ENCODE measurements at places on chromosomes 4 and X.
A peak's percentile ranks its signal among the peaks of the same experiment; 100 is the strongest.

DNA sequence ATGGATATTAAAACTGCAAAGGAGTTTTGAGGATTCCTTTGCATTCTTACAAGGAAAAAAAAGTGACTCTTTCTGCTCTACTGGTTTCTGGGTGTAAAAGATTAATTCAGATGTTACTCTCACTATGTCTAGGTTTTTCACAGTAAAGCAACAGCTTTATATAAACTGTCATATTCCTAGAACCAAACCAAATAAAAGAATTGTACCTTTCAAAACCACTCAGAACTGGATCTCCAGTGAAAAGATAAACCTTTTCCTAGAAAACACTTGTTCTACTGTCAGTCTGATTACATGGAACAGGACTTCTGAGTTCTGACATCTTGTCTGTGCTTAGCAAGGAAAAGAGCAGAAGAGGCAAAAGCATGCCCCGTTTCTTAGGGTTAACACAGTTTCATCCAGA, 5.0 kb upstream of the PPID start:
- no peak for DNase-seq
- H3K27me3 ChIP-seq, result peaks cover 43% of the 10 kb centered on the region

- H3K4me3 ChIP-seq, result no peak overlapping the region
- no peaks in the 10 kb centered on the region for H3K27me3 ChIP-seq
- no peaks in the 10 kb centered on the region for H3K4me1 ChIP-seq
- DNase-seq, result no peak
- H3K36me3 ChIP-seq, result no peaks in the 10 kb centered on the region
- no peak overlapping the region for H3K27ac ChIP-seq
Measured at GRCh38 chrX:150062292-150063137, 124.2 kb upstream of the EOLA2 start.

- no peaks in the 10 kb centered on the region for H3K27me3 ChIP-seq
- no peak for DNase-seq
- H3K36me3 ChIP-seq, result no peaks in the 10 kb centered on the region
- no peaks in the 10 kb centered on the region for H3K4me1 ChIP-seq
- no peak overlapping the region for H3K4me3 ChIP-seq
Measured at GRCh38 chrX:113058634-113059033, 218.0 kb upstream of the AMOT start.

GRCh38 chr4:81470456-81471297, 1.0 kb downstream of the RASGEF1B start:
- H3K4me3 ChIP-seq, result peak overlapping the region; percentile 93
- H3K27ac ChIP-seq, result peak overlapping the region; percentile 86
- peaks cover 21% of the 10 kb centered on the region for H3K27me3 ChIP-seq
- H3K4me1 ChIP-seq, result peaks cover 30% of the 10 kb centered on the region
- H3K36me3 ChIP-seq, result no peaks in the 10 kb centered on the region

- no peaks in the 10 kb centered on the region for H3K27me3 ChIP-seq
- no peaks in the 10 kb centered on the region for H3K36me3 ChIP-seq
- no peak for DNase-seq
- no peak overlapping the region for H3K27ac ChIP-seq
- H3K4me3 ChIP-seq, result no peak overlapping the region
- peaks cover 6% of the 10 kb centered on the region for H3K4me1 ChIP-seq
Measured at GRCh38 chr4:8558080-8558960, 21.9 kb upstream of the GPR78 start.

DNA sequence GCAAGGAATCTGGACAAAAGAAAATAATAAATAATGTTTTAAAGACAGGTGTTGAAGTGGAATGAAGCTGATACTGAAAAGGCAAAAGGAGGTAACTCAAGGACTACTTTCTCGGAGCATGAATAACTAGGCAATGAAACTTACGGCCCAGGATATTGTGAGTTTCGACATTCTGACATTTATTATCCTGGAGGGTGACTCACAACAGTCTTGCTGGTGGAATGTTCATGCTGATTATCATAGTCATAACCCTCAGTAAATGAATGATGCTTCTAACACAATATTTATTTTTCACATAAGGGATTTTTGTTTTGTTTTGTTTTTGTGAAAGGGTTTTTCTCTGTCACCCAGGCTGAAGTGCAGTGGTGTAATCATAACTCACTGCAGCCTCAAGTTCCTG, 147.0 kb upstream of the HPGD start:
- no peaks in the 10 kb centered on the region for H3K27me3 ChIP-seq
- H3K27ac ChIP-seq, result no peak overlapping the region
- no peak for DNase-seq

DNA sequence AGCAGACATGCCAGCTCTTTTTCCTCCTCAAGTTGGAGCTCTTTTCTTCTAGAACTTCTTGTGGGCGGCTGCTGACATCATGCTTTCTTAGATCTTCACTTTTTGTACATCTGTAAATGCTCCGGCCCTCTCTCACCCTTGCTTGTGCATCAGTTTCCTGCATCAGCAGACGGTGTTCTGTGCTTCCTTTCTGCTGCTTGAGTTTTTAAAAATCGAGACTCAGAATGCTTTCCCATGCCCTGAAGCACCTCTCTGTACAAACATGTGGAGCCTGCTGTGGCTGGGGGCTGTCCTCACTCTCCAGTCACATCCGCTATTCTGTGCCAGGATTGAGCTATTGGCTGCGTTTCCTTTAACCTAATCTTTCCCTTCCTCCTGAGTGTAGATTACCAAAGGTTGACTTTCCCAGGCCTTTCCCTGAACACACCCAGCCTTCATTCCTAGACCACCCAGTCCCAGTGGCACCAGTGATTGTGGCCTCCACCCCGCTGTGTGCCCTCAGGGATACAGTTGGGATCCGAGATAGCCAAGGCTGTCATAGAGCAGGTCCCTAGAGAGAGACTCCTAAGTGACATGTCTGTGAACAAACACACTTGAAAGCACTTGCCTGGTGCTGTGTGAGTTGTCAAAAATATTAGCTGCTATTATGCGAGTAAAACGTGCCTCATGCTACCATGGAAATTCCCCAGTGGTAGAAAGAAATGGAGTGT, 41.9 kb downstream of the TNIP2 start:
- no peak for DNase-seq
- H3K27ac ChIP-seq, result no peak overlapping the region
- no peak overlapping the region for H3K4me3 ChIP-seq

GRCh38 chr4:40516651-40517050, 113.0 kb downstream of the RBM47 start:
- H3K36me3 ChIP-seq, result peaks cover 5% of the 10 kb centered on the region
- H3K4me1 ChIP-seq, result peaks cover 21% of the 10 kb centered on the region
- H3K27me3 ChIP-seq, result no peaks in the 10 kb centered on the region

GRCh38 chrX:118062817-118063615, 53.6 kb downstream of the KLHL13 start:
- no peak overlapping the region for H3K27ac ChIP-seq
- no peaks in the 10 kb centered on the region for H3K27me3 ChIP-seq
- H3K36me3 ChIP-seq, result no peaks in the 10 kb centered on the region
- no peak for DNase-seq

GRCh38 chr4:153067376-153067775, 131.3 kb downstream of the FHDC1 start:
- no peaks in the 10 kb centered on the region for H3K27me3 ChIP-seq
- H3K4me3 ChIP-seq, result no peak overlapping the region
- peaks cover 4% of the 10 kb centered on the region for H3K4me1 ChIP-seq
- H3K36me3 ChIP-seq, result no peaks in the 10 kb centered on the region
- no peak overlapping the region for H3K27ac ChIP-seq

DNA sequence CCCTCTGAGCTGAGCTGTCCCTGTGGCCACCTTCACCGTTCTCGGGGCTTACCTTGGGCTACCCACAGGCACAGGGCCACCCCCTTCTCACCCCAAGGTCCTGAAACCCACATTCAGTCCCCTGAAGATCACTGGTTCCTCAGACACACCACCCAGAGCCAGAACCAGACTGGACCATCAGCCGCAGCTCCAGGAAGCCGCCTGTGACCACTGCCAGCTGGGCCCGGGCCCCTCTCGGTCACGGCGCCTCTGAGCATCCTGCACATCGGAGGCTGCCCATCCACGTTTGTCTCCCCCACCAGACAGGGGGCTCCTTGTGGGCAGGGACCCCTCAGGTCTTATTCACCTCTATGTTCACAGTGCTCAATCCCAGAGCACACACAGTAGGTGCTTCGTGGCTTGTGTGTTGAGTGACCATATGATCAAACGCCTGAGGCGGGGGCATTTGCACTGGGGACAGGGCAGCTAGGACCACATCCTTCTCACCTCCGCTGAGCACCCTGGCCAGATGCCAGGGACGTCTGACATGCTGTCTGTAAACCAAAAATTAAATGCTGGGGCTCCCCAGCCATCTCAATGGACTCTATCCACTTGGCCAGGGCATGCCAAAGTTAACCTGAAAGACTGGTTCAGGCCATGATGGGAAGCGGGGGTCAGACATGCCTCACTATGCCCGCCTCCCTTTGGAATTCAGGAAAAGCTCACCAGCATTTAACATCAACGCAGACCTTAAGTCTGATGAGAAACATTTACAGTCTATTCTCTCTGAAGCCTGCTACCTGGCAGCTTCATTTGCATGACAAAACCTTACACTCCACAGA, 109.4 kb upstream of the AFAP1 start:
- H3K36me3 ChIP-seq, result no peaks in the 10 kb centered on the region
- no peak overlapping the region for H3K27ac ChIP-seq
- H3K4me1 ChIP-seq, result peaks cover 19% of the 10 kb centered on the region
- no peak for DNase-seq
- H3K4me3 ChIP-seq, result no peak overlapping the region

DNA sequence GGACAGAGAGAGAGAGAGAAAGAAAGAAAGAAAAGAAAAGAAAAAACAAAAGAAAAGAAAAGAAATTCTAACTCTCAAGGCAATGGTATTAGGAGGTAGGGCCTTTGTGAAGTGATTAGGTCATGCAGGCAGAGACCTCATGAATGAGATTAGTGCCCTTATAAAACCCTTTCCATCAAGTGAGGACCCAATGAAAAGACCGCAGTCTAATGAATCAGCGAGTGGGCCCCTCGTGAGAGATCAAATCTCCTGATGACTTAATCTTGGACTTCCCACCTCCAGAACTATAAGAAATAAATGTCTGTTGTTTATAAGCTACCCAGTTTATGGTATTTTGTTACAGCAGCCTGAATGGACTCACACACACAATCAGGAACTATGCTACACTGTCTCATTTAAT, 16.9 kb downstream of the AASDH start:
- H3K4me3 ChIP-seq, result no peak overlapping the region
- H3K27me3 ChIP-seq, result no peaks in the 10 kb centered on the region
- no peak for DNase-seq
- H3K36me3 ChIP-seq, result peaks cover 25% of the 10 kb centered on the region
- no peak overlapping the region for H3K27ac ChIP-seq

DNA sequence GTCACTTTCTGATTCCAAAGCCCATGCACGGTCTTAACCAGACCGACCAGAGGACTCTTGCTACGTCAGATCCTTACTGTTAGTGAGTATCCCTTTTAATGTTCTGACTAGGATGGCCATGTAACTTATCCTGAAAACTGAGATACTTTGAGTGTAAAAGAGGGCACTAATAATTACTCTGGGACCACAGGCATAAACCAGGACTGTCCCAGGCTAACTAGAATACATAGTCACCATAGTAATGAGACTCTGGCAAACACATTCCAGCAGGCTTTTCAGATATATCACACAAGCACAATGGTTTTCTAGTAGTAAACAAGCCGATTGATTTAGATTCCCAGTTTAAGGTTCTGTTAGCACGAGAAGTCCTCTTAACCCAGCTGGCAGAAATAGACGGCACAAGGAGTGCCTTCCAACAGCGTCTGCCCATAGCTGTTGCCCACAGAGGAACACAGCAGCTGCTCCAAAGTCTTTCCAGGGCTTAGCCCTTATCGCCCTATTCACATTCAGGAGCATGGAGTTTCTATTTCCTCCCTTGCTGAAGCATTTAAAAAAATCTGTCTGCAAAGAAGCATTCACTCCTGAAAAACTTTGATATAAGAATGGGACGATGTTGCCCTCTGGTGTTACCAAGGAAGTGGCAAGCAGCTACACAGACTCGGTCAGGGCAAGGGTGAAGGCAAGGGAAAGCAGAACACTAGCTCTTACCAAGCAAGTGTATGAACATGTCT, 92.4 kb downstream of the CXCL13 start:
- no peak overlapping the region for H3K4me3 ChIP-seq
- H3K36me3 ChIP-seq, result no peaks in the 10 kb centered on the region
- peaks cover 3% of the 10 kb centered on the region for H3K27me3 ChIP-seq
- H3K27ac ChIP-seq, result no peak overlapping the region
- DNase-seq, result no peak

DNA sequence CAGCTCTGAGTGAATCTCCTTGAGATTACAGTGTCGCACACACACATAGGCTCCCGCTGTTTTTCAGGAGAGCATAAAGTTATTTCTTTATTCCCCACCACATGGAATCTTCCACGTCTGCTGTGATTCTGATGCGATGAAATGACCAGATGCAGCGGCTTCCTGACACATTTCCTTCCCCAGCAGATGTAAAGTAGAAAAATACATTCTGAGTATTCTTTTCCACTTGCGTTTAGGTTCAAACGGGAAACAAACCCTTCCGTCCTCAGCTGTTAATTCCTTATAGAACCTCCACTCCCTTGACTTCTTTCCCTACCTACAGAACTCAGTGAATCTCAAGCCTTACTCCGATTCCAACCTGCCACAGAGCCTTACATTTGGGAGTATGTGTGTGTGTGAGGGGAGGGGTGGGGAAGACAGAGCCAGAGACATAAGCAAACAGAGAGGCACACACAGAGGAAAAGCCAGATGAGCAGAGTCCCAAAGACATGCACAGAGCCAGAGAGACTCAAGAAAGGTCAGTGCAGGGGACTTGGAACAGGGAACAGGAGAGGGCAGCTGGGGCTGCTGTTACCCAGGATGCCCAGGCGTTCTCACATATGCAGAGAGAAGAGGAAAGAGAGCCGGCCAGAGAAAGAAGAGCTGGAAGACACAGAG, 47.3 kb downstream of the SETD7 start:
- no peaks in the 10 kb centered on the region for H3K27me3 ChIP-seq
- peaks cover 16% of the 10 kb centered on the region for H3K36me3 ChIP-seq
- no peak overlapping the region for H3K27ac ChIP-seq
- no peak for DNase-seq
- no peaks in the 10 kb centered on the region for H3K4me1 ChIP-seq
- no peak overlapping the region for H3K4me3 ChIP-seq

DNA sequence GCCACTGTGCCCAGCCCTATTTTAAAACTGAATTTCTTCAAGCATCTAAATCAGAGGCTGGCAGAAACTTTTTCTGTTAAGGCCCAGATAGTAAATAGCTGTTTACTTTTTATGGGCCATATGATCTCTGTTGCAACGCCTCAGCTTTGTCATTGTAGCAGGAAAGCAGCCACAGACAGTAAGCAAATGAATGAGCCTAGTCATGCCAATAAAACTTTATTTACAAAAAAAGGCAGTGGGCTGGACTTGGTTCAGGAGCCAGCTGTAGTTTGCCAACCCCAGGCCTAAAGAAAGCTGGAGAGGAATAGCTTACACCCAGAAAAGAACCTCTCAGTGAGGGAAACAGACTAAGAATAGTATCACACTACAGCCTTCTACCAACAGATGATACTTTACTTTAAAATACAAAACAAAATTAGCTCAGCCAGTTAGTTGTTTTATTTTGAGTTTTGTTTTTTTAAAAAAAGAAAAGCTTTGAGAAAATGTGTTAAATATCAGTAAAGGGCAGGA, 25.5 kb downstream of the CHST7 start:
- H3K27me3 ChIP-seq, result no peaks in the 10 kb centered on the region
- peaks cover 5% of the 10 kb centered on the region for H3K36me3 ChIP-seq
- DNase-seq, result no peak
- H3K4me3 ChIP-seq, result no peak overlapping the region

- H3K36me3 ChIP-seq, result peaks cover 3% of the 10 kb centered on the region
- peak; percentile 77 for DNase-seq
- H3K27me3 ChIP-seq, result no peaks in the 10 kb centered on the region
- H3K4me3 ChIP-seq, result peak overlapping the region; percentile 94
- peaks cover 51% of the 10 kb centered on the region for H3K4me1 ChIP-seq
- peak overlapping the region; percentile 89 for H3K27ac ChIP-seq
Measured at GRCh38 chr4:76689145-76689817, 208.7 kb downstream of the SOWAHB start.
